ENCODE measurements at places on chromosomes 5 and 9.
A peak's percentile ranks its signal among the peaks of the same experiment; 100 is the strongest.

DNA sequence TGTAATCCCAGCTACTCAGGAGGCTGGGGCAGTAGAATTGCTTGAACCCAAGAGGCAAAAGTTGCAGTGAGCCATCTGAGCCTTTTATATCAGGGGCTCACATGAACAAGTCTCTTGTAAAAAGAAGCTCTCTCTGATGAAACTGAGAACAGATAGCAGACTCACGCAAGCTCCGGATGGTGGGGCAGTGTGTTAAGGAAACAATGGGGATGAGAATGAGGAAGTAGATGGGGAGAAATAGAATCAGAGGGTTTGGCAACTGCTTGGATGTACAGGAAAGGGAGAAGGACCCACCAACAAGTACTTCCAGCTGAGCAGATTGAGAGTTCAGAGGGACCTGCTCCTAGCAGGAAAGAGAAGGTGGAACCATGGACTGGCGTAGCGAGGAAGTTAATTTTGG is 18.6 kb downstream of the TMEM252 start:
- DNase-seq, result no peak

- DNase-seq, result no peak
Observed at GRCh38 chr9:36877239-36877638, 156.8 kb downstream of the PAX5 start.

- DNase-seq, result no peak
Observed at GRCh38 chr9:28938981-28939380, 1365.7 kb upstream of the C9orf72 start.

GRCh38 chr9:116572095-116572748 is 114.9 kb upstream of the TRIM32 start:
- no peak for DNase-seq

DNA sequence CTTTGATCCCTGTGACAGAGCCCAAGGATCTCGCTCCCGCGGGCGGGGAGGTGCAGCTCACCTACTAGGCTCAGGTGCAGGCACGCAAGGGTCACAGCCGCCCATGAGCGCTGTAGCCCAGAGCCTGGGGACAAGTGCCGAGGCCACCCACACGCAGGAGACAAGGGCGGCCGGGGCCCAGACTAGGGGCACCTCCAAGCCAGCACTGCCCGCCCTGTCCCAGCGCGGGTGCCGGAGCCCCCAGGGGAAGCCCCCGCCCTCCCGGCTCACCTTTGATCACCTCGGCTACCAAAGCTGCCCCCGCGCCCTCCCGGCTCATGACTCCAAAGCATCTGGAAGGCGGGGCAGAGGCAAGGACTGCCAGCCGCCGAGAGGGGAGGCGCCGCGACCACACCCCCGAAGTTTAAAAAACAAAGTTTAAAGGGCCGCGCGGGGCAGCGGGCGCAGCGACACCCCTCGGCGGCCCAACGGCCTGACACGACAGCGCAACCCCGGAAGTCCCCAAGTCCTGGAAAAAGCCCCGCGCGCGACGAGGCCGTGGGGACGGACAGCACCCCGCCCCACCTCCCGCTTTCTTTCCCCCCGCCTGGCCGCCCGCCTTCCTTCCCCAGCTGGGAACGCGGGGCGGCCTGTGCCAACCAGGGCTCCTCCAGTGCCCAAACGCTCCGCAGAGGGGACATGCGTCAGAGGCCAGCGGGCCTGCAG is 53.0 kb downstream of the CDC14B start:
- peak; percentile 69 for DNase-seq

- no peak for DNase-seq
Observed at GRCh38 chr9:36142510-36143244, 6.1 kb downstream of the GLIPR2 start.

- no peak for DNase-seq
Observed at GRCh38 chr9:131611586-131612315, 66.4 kb downstream of the PRRT1B start.

DNA sequence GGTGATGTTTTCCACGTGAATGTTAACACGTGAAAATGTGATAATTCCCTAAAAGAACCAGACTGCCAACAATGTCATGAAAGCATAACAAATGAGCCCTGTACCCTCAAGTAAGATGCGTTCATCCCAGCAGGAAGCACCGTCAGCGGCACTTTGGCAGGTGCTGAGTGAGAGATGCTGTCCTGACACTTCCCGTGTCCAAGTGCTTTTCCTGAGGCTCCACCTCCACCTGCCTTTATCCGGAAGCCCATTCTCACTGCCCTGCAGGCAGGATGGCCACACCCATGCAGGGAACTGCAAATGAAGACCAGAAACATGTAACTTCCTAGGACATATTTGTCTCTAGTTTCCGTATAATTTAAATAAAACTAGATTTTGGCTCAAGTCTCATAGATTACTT is 238.0 kb upstream of the IRX2 start:
- no peak for DNase-seq

- no peak for DNase-seq
Observed at GRCh38 chr9:70835323-70835722, 286.1 kb downstream of the TRPM3 start.

DNA sequence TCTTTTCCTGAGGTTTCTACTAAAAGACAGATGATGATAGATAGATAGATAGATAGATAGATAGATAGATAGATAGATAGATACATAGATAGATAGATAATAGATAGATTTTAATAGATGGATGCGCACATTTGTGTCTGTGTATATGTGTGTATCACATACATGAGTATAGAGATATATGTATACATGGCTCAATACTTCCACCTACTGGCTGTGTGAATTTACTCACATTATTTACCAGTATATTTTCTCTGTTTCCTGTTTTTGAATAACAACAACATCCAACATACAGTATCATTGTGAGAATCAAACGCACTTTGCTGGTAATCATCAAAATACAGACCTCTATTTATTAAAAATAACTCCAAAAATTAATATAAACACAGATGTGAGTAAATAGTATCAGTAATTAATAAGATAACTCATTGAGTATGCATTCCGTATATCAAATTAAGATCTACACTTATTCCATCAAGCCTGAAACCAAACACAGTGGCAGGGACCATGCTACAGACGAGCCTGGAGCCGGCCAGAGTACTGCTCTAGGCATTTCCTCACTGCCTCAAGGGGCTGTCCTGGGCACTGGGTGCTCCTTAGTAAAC is 338.0 kb downstream of the SEMA5A start:
- DNase-seq, result no peak

DNA sequence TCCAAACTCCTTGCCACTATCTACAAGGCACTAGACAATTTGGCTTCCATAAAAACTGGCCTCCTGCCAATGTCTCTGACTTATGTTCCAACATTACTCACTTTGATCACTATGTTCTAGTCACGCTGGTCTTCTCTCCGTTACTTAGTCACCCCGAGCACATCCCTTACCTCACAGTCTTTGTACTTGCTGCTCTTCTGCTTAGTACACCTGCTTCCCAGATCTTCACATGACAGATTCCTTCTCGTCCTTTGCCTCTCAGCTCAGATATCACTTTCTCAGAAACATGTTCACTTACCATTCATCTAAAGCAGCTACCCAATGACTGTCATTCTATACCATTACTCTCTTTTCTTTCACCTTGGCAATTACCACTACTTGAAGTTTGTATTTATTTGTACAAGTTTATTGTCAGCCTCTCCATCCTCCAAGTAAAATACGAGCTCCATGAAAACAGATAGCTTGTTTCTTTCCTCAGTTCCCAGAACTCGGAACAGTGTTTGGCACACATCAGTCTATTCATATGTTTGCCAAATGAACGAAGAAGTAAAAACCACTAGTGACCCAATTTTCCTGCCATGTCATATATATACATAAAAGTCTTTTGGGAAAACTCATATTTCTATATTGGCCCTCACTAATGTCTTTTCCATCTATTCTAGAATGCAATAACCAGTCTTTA is 5.9 kb upstream of the SLC22A5 start:
- no peak for DNase-seq

DNA sequence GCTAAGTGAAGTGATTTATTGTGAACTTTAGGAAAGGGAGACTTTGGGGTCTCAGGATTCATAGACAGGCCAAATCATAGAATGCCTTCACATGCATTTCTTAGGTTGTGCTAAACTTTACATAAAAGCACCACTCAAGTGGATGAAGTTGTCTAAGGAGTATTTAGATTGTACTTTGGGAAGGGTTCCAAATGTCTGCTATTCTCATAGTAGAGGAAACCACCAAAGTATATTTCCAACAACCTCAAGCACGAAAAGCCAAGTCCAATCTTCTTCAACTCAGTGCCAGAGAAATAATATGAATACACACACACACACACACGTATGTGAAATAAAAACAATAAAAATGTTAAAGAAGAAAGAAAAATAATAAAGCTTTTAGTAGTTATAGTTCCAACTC is 41.8 kb downstream of the ENC1 start:
- DNase-seq, result no peak

- DNase-seq, result no peak
Observed at GRCh38 chr5:1040571-1040970, 32.0 kb downstream of the NKD2 start.

GRCh38 chr9:17824191-17824590 is 245.3 kb downstream of the SH3GL2 start:
- DNase-seq, result no peak

DNA sequence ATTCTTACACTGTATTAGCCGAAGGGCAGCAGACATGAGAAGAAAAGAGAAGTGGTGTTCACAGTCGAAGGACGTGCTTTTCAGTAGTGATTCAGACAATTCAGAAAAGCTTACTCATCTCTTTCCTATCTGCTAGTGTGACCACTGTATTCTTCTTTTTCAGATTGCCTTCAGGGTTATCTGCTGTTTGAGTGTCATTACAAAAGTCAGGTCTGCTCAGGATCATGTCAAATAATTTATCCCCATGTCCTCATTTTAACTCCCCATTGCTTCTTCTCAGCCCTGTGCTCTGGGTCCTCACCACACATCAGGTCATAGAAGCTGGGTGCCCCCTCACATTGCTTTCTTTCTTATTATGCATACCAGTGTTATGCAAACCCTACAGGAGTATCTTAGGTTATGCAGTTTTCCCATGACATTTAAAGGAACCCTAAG is 394.0 kb downstream of the CETN3 start:
- DNase-seq, result no peak

- no peak for DNase-seq
Observed at GRCh38 chr9:78438780-78439179, 141.9 kb downstream of the PSAT1 start.

- no peak for DNase-seq
Observed at GRCh38 chr9:5835808-5836207, 2.9 kb upstream of the ERMP1 start.

GRCh38 chr5:2751592-2752021 is at the start of gene IRX2:
TSS of gene IRX2 (minus strand) at chr5:2751677. CDS start at chr5:2751413, 264 bp downstream.
- DNase-seq, result no peak

- DNase-seq, result no peak
Observed at GRCh38 chr9:116765011-116765410, 77.9 kb downstream of the TRIM32 start.

DNA sequence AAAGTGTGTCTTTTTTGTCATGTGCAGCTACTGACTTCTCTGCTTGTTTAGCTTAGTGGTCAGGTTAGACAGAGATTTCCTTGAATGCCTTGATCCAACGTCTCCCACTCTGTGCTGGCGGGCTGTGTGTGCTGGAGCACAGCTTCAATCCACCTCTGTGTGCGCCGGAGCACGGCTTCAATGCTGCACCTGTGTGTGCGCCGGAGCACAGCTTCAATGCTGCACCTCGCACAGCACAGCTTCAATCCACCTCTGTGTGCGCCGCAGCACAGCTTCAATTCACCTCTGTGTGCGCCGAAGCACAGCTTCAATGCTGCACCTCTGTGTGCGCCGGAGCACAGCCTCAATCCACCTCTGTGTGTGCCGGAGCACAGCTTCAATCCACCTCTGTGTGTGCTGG is 69.0 kb upstream of the PHYKPL start:
- DNase-seq, result no peak

GRCh38 chr5:109580225-109580624 is 109.5 kb upstream of the MAN2A1 start:
- no peak for DNase-seq

GRCh38 chr9:134010310-134011173 is 14.7 kb upstream of the BRD3OS start:
- DNase-seq, result no peak

- DNase-seq, result no peak
Observed at GRCh38 chr5:173496129-173496882, 120.1 kb downstream of the BOD1 start.

DNA sequence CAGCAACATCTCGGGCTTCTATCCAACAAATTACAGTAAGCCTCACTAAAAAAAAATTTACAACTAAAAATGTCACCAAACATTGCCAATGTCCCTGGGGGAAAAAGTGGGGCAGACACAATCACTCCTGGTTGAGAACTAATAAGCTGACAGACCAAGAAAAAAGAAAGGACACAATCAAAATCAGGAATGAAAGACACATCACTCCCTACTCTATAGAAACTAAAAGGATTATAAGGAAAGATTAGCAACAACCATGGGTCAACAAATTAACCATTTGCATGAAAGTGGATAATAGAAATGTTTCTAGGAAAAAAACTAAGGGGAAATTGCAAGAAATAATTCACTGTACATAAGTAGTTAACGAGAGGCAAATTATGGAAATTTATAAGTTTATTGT is 53.4 kb downstream of the AGTPBP1 start:
- DNase-seq, result no peak

DNA sequence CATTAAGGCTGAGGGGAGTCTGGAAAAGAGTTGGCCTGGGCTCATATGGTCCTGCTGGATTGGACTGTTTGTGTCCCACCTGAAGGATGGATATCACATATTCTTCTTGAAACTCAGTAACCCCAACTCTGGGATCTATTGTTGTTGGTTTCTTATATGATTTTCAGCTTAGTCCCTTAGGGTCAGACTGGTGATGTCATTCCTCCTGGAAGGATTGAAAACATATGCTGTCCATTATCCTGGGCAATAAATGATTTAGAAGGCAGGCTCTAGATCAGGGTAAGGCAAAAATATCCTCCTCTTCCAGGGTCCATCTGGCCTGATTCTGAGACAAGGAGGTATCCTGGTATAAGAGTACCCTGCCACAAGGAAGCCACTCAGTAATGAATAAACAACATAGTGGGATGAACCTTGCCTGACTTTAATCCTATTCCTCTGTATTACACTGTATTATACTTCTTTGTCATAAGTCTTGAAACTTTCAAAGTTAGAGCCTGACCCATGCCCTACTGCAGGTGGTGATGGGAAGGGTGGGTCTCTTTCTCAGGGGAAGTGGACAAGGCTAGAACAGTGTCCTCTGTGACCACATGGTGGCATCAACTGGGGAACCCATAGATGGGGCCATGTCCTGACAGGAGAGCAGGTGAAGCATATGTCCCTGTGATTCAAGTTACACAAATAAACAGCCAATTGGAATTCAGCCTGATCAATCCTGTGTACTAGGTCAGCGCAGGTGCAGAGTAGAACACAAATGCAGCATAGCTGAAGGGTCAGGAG is 454.4 kb upstream of the TRPC7 start:
- no peak for DNase-seq

- DNase-seq, result no peak
Observed at GRCh38 chr5:38795986-38796741, 49.6 kb upstream of the OSMR start.

- no peak for DNase-seq
Observed at GRCh38 chr5:139823757-139824355, 28.2 kb downstream of the PSD2 start.

- no peak for DNase-seq
Observed at GRCh38 chr5:141001844-141002604, 35.7 kb downstream of the PCDHAC2 start.

- no peak for DNase-seq
Observed at GRCh38 chr5:106172681-106173532, 1497.8 kb downstream of the EFNA5 start.

All from stimulated activated CD4-positive, alpha-beta T cell treated with anti-CD3 and anti-CD28 coated beads, TNF-alpha, amount 100 ng/mL, for 48 hours (primary cell).